ENCODE measurements at places on chromosomes 2 and 18. TPM values are rescaled to one million over a fixed set of nuclear protein-coding genes. Genes with fewer than 3 reads are reported as not detected.

CHRNG gene
- not detected for total RNA-seq

MAPK4 gene
- total RNA-seq = 0.33 TPM

SIX3 gene
- total RNA-seq = 4.1 TPM

EML6 gene
- total RNA-seq = 1.5 TPM

AGXT gene
- total RNA-seq = not detected

COLEC11 gene
- total RNA-seq = 0.53 TPM

C2orf15 gene
- total RNA-seq = 0.51 TPM

HK2 gene
- 0.79 TPM for total RNA-seq

HOXD11 gene
- total RNA-seq = 6.5 TPM

Data from A549 treated with AZD2906 at 1 μM for 4 hours (cell line).